ENCODE measurements at places on chromosomes 7 and 10.

DNA sequence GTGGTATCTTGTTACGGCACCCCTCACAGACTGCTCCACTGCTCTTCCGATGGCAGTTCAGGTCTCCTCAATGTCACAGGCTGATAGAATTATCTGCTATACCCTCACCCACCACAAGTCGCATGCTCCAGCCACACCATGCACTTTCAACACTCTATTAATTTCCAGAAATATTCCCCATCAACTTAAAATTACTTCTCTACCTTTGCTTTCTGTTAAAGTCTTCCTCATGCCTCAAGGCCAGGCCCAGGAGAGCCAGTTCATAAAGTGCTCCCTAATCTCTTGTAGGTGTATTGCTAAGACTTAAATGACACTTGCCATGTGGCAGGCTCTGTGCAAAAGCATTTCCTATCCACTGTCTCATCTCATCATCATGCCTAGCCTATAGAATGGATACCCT, 105.9 kb upstream of the ARID5B start:
- no peak for DNase-seq

GRCh38 chr10:113933894-113934532, 79.6 kb downstream of the NHLRC2 start:
- no peak for DNase-seq

DNA sequence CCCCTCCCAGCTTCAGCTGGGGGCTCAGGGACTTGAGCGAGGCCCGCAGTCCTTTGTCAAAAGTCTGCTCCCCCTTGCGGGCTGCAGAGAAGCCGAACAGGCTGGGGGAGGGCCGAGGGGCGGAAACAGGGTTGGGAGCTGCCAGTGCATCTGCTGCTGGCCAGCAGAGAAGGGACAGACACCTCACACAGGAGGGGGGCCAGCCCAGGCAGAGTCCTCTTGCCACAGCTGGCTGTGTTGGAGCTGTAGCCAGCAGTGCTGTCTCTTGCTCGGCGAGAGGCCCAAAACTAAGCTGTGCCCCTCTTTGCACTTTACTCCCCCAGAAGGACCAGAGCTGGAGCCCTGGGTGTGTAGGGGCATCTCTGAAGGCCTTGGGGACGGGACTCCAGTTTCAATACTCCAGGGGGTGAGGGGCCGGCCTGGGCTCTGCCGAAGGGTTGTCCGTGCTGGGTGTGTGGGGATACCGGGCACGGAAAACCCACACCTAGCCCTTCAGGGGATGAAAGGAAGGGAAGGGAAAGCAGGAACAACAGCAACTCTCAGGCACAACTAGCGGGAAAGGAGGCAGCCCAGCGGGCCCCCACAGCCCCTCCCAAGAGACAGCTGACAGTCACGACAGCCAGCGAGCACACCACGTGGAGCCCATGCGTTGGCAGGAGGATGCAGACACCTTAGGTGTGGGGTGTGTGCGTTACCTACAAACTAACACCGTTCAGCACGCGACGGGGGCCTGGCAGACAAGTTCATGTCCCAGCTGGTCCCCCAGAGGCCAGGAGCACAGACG, 17.8 kb downstream of the YKT6 start:
- no peak for DNase-seq

GRCh38 chr10:12717981-12718707, 283.4 kb downstream of the CCDC3 start:
- peak; percentile 83 for DNase-seq

DNA sequence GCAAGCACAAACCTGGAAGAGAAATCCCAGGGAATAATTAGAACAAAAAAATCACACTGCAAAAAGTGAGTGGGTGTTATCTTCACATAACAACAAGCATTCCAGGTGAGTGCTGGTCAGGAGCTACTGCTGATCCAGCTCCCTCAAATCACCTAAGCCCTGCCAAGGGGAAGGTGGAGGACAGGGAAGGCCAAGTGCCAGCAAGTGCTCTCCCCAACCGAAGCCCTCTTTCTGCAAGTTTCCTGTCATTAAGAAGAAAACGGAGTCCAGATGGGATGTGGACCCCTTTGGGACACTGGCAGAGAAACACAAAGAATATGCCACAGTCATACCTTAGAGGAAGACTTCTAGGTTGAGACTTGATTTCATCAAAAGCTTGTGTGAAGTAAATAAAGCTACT, 933.0 kb upstream of the ZNF722 start:
- DNase-seq = no peak

Measured in MCF 10A (cell line).